ENCODE measurements at places on chromosomes 16 and 17.

- peak; percentile 53 for DNase-seq
These were observed 6.7 kb upstream of the PHKG2 start for GRCh38 chr16:30741461-30741914.

DNA sequence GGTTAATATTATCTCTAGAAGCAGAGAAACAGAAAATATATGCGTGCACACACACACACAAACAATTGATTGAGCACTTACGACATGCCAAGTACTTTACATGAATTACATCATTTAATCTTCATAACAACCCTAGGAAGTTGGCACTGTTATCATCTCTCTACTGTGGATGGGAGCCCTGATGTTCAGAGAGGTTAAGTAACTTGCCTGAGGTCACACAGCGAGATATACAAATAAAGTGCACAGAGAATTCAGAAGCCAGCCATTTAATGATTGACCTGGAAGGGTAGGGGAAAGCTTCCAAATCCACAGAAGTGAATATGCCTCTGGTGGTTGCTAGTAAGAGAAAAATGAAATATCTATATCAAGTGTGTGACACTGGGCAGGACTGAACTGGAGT lies 37.5 kb upstream of the GPR139 start:
- no peak for DNase-seq

DNA sequence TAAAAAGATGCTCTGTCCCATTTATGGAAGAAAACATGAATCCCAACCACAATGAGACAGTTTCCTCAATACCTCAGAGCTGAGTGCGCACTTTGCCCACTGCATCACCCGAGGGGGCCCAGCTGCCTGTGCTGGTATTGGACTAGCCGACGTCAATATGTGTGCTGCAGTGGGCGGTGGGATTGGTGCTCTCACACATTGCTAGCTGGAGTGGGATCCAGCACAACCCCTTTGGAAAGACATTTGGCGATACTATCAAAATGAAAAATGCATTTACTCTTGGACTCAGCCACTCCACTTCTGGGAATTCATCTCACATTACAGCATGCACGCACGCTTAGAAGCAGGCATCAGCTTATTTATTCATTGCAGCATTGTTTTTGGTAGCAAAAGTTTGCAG lies 289.2 kb upstream of the FOXF1 start:
- no peak for DNase-seq

DNA sequence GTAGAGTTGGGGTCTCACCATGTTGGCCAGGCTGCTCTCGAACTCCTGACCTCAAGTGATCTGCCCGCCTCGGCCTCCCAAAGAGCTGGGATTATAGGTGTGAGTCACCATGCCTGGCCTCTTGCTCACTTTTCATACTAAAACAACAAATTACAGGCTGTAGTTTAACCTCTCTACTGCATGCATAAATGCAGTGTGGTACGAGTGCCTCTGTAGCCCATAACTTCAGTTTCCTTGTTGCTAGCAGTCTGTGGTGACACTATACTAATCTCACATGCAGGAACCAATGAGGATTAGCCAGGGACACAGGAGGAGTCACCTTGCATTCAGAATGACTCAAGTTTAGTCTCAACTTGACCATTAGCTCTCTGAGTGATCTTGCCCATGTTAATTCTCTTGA lies 20.1 kb downstream of the HMOX2 start:
- no peak for DNase-seq

DNA sequence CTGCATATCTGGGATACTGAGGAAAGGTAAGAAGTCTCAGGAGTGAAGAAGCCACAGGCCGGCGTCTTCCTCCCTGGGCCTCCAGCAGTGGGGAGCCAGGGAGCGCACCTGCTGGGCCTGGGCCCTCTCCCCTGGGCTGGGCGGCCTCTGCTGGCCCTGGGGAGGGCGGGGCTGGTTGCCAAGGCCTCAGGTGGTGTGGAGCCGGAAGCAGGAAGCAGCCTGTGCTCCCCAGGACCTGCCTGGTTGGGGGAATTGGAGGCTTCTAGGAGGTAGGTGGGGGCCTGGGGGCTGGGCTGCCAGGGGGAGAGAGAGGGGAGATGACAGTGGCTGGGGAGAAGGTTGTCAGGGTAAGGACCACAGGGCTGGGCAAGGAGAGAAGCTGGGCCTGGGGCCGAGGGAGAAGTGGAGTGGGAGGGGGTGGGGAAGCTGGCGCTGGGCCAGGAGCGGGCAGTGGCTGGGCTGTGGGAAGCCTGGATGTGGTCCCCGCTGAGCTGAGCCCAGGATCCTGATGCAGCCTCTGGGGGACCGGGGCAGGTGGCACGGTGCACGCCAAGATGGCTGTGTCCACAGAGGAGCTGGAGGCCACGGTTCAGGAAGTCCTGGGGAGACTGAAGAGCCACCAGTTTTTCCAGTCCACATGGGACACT lies at the start of gene SMIM22:
Gene SMIM22, plus strand, starts transcription at position 189 of the 647 bp plus-strand sequence. Its CDS starts 366 bp downstream, at position 555.
- no peak for DNase-seq

GRCh38 chr17:61847659-61848058 lies 15.7 kb downstream of the BRIP1 start:
- DNase-seq, result no peak

- no peak for DNase-seq
These were observed 21.1 kb downstream of the NGFR start for GRCh38 chr17:49516180-49516579.

- no peak for DNase-seq
These were observed 11.6 kb downstream of the AQP8 start for GRCh38 chr16:25228372-25228771.

Data from LNCaP clone FGC (cell line).